ENCODE measurements at places on chromosomes 3 and 15.

DNA sequence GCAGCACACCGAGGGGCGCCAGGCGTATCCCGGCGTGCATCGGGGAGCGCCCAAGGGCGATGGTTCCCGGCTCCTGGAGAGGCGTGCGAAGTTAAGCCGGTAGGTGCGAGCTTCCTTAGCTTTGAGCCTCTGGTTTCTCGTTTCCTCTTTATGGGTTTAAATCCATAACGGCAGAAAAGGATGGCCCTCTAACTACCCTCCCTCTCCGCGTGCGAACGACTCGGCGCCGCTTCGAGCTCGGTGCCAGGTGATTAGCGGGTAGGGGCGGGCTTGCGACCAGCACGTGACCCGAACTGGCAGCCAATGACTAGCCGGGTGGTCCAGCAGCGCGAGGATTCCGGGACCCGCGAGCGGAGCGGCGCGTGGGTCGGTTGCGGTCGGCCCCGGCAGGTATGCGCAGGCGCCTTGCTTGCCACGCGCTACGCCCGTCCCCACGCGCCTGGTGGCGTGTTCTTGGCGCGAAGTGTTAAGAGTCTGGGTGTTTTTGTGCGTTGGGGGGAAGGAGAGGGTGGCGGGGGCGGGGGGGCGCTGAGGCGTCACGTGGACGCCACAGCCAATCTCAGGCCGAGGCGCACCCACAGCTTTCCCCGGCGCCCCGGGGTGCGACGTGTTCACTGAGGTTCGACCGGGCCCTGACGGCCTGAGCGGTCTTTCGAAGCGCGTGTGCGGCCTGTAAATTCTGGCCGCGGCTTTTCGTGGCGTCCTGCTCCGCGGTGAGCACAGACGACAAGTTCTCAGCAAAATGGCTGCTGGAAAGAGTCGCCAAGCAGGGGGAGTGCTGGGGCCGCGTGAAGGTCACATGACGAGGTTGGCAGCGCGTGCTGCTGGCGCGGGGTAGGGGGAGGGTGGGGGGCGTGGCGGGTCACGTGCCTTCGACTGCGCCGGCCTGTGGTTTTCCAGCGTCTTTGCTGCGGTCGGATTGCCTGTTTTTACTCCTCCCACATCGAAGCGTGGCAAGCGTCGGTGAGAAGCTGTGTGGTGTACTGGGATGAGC lies 38.7 kb upstream of the MGA start:
- no peak for DNase-seq

DNA sequence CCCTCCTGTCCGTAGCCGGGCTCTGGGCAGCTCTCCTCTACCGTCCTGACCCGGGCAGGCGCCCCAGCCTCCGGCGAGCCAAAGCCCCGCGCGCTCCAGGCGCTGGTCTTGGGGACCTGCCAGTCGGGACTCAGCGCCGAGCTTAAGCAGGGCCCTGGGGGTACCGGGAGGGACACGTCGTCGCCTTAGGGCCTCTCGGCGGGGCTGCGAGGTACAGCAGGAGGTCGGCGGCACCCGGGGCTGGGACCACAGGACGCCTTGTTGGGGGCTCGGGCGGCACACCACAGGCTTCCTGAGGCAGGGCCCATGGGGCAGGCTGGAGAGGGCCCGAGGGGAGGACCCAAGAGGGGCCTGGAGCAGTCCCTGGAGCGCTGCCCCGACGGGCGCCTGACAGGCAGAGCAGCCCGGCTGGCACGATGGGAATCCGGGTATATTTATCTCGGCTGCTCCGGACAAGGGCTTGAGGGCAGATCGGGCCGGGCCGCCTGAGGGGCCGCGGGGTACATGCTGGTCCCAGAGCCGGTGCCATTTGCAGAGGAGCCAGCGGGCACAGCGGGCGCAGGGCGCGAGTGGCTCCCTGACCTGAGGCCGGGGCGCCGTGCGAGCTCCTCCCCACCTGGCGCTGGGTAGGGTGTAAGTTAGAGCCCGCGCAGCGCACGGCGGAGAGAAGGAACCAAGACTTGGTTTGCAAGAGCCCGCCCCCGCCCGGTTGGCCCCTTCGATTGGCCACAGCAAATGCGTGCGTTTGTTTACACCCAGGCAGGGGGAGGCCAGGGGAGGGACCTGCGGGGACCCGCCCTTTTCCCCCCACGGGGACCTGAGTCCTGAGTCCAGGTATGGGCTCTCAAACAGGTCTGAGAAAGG lies 574 bp downstream of the SLC38A3 start:
- no peak for DNase-seq

DNA sequence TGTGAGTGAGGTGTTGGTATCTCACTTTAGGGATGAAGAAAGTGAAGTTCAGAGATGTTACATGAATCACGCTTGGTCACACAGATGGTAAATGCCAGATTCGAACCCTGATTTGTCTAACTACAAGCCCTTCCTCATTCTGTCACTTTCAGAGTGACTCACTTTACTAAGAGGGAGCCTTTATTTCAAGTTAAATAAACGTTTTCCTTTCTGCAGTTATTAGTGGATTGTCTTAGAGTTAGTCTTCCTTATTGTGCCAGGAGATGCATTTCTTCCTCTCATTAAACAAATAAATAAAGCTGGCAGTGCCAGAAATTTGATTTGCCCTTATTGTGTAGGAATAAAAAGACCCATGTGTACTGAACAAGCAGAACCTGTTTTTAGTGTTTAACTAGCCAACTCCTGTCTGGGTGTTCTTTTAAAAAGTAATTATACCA lies 162.5 kb downstream of the AKAP13 start:
- no peak for DNase-seq

DNA sequence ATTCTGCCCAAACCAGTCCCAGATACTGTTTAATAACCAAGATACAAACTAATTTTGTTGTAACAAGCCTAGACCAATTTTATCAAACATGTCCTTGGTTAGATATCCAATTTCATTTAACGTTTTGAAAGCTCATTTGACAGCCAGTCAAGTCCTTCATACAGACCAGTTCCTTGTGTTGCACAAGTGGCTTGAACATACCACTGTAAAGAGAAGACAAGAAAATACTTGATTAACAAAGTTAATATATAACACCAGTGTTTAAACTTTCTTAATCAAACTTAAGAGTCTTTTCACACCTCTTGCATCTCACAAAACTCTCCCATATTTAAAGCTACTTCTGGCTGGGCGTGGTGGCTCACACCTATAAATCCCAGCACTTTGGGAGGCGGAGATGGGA lies 16.0 kb downstream of the PDE12 start:
- no peak for DNase-seq
